ENCODE measurements at places on chromosomes 4 and X. TPM values are rescaled to one million over a fixed set of nuclear protein-coding genes. Genes with fewer than 3 reads are reported as not detected.

Gene SHOX
- polyA plus RNA-seq = not detected

Gene PLXNA3
- polyA plus RNA-seq = 18.4 TPM

Gene AKAP14
- not detected for polyA plus RNA-seq

Gene NAP1L2
- polyA plus RNA-seq = 0.87 TPM

Gene ARHGAP10
- 32.0 TPM for polyA plus RNA-seq

Gene SPIN4
- polyA plus RNA-seq = 9.5 TPM

Gene SLC34A2
- not detected for polyA plus RNA-seq

Gene GRPR
- 3.6 TPM for polyA plus RNA-seq

Gene ZDHHC15
- polyA plus RNA-seq = 0.09 TPM

Gene CTSO
- 13.7 TPM for polyA plus RNA-seq
